ENCODE measurements at places on chromosomes 11 and 22.

GRCh38 chr11:117809236-117810055 is 12.4 kb upstream of the DSCAML1 start:
- DNase-seq = no peak

GRCh38 chr11:125111001-125111342 is 454 bp downstream of the TMEM218 start:
- DNase-seq = no peak

DNA sequence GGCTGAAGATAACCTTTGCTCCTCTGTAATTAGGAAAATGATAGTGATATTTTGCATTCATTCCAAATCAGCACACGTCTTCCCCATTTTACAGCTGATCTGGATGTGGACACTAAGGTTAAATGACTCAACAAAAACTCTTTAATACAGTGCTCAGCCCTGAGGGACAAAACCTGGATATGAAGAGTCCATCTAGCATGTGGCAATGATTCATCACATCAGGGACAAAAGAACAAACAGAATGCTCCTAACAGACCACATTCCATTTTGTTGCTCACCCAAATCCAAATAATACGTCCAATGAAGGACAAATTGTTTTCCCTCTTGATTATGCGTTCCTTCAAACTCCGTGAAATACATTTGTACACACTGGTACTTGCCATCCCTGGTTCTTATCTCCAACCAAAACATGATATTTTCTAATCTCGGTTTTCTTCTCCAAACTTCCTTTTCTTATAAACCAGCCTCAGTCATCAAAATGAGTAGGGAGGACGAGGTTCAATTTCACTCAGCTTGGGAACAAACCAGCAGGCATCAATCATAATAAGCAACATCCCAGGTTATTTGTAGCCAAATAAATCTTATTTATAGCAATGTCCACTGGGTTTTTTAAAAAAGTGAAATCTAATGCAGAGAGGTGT is 53.7 kb upstream of the MTMR2 start:
- DNase-seq = no peak

GRCh38 chr11:5767056-5767455 is 13.0 kb downstream of the OR52N4 start:
- DNase-seq = no peak

- DNase-seq = no peak
Measured at GRCh38 chr11:64665411-64665821, 57.6 kb downstream of the NRXN2 start.

DNA sequence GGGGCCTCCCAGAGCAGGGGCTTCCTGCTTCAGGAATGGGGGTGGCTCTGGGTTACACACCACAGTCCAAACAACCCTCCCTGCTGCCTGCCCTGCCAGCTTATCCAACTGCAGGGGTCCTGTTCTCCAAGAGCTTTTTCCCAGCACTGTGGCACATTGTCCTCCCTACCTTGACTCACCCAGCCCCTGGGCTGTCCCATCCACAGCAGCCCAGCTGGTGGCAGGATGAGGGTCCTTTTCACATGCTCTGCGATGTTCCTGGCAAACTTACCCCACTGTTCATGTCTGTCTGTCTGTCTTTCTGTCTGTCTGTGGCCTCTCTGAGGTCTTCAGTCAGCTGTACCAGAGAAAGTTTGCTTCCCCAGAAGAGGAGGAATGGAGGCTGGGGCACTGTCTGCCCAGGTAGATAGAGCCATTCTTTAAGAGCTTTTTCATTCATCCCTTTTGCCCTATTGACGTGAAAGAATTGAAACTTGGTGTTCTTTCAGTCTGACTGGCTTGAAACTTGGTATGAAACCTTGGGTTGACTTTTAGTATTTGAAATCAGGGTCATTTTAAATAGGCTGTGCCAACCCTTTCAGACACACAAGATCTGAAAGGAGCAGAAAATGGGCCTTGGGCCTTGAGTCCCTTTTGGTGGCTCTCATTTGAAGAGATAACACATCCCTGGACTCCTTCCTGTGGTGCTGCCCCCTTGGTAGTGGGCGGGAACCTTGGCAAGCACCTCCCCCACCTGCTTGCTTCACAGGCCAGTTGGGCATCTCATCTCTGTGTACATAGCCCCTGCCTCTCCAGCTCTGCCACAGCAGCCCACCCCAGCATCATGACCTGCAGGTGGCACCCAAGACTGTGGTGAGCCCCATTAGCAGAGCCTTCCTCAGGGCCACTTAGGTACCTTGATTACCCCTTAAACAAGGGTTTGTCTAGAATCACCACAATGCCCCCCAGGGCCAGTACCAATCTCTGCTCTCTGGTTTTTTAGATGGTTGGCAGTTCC is 74.6 kb upstream of the SUSD2 start:
- no peak for DNase-seq

GRCh38 chr11:15006139-15006759 is 34.1 kb upstream of the CALCA start:
- no peak for DNase-seq

- no peak for DNase-seq
Measured at GRCh38 chr11:96206955-96207354, 136.0 kb downstream of the MAML2 start.
